ENCODE measurements at places on chromosomes 13 and 19.

GRCh38 chr13:45292176-45292575 is 48.8 kb downstream of the TPT1 start:
- no peak for DNase-seq

DNA sequence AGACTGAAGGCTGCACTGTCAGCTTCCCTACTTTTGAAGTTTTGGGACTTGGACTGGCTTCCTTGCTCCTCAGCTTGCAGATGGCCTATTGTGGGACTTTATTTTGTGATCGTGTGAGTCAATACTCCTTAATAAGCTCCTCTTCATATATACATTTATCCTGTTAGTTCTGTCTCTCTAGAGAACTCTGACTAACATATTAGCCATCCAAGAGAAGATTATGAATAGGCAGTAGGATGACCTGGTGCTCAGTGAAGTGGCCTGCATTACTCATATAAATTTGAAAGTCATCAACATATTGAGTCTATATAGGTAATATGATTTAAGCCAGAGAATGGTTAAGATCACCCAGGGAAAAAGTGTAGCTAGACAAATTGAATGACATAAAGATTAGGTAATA is 136.3 kb upstream of the UFM1 start:
- DNase-seq, result no peak

DNA sequence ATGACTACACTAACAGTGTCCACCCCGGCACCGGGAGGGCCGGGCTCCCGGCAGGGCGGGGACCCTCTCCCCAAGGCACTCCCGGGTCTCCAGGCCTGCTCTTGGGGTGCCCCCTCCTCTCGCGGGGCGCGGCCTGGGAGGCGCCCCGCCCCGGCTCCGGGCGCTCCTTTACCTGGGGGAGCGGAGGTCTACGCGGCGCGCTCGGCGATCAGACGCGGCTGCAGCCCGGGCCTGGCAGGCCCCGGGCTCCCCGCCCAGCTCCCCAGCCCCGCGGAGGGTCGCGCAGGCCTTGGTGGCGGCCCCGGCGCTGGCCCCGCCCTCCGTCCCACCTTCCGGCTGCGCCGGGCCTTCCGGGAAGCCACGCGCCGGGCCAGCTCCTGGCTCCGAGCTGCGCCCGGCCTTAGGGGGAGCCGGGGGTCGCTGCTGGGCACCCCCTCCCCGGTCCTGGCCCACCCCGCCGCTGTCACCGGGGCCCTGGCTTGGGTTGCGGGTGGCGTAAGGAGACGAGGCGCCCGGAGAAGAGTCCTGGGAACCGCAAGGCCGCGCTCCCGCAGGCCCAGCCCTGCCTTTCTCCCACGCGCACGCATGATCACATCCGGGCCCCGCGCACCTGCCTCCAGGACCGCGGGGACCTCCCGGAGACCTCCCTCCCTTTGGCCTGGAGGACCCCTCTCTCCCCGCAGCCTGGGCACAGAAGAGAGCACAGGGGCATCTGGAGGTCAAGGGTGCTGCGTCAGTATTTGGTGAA is at the start of gene C19orf12:
TSS of gene C19orf12 (minus strand) at position 309 of the 748 bp plus-strand sequence. CDS start 6,848 bp downstream, outside the sequence.
- DNase-seq, result no peak

DNA sequence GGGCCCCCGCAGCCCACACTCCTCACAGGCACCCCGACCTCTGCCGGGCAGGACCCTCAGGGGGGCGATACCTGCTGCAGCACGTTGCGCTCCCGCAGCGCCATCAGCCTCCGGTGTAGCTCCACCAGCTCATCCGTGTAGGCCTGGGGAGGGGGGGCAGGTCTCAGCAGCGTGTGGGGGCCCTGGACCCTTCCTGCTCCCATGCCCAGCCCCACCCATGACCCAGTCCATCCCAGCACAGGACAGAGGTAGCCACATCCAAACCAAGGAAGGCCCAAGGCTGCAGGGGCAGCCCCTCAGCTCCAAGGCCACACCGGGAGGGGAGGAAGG is 66.5 kb downstream of the MLLT1 start:
- no peak for DNase-seq

GRCh38 chr13:47036294-47037008 is 139.6 kb upstream of the HTR2A start:
- DNase-seq, result peak; percentile 63

DNA sequence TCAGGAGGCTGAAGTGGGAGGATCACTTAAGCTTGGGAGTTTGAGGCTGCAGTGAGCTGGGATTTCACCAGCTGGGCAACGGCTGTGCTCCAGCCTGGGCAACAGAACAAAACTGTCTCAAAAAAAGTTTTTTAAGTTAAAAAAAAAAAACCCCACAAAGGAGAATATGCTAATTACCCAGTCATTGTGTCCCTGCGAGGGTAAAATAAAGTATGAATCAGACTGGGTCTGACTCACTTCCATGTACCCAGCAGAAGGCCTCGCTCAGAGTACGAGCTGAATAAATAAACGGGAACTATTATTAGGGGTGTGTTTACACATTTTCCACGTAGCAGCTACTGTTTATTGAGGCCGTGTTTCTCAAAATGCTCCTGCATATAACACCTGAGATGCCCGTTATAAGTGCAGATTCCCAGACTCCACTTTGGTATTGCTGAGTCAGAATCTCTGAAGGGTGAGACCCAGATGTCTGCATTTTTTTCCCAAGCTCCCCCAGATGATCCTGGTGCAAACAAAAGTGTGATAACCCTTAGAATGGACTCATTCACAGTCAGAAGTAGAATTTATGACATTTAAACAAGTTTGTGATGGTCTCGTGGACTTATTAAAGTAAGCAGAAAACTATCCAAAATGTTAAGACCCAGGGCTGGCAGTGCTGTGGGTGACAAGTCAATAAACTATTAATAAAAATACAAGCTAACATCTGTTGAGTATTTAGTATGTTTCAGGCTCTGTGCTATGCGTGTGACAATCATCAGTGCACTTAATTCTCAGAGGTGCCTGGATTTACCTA is 28.2 kb downstream of the KCNC3 start:
- no peak for DNase-seq

- no peak for DNase-seq
Measured at GRCh38 chr13:48246102-48246501, 13.1 kb downstream of the ITM2B start.

DNA sequence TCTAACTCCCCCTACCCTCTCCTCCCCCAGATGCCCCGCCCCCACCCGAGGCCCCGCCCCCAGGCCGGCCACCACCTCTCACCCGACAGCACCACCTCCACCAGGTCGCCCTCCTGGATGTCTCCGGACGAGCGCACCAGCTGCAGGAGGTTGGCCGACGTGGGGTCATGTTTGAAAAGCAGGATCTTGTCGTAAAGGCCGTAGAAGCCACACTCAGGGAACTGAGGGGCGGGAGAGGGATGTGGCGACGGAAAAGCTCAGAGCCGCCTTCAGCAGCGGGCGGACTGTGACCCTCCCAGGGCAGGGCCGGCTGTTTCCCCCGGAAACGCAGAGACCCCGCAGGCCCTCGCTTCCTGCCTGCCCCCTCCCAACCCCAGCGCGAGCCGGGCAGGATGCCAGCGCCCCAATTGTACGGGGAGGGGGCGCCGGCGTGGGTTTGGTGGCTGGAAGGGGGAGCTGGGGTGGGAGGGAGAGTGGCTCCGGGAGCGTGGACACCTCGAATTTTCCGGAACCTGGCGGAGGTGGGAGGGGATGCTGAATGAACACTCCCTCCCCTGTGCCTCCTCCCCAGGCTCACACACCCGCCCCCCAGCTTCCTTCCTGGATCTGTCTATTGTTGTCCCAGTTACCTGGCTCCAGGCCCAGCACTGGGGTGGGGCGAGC is 3.0 kb downstream of the PRKD2 start:
- no peak for DNase-seq
